ENCODE measurements at places on chromosomes 11 and 22. TPM values are rescaled to one million over a fixed set of nuclear protein-coding genes. Genes with fewer than 3 reads are reported as not detected.

C11orf87 gene
- total RNA-seq: 0.27 TPM

MYEOV gene
- total RNA-seq: not detected

LMNTD2 gene
- 2.3 TPM for total RNA-seq

OR5B21 gene
- total RNA-seq: not detected

DNA sequence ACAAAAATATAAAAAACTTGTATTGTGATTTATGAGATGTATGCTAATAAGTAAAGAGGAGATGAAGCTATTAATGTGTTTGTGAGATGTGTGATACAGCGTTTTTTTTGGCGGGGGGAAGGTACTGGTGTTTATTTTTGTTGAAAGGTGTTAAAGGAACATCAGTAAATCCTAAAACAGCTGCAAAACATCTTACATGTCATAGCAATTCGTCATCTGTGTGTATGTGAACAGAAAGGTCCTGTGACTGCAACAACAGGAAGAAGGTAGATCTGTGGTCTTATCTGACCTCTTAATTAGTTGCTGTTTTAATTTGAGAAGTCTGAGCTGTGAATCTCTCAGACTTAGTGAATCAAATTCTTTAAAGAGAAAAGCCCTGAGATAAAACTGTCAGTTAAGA lies 1041.1 kb downstream of the JRKL start:
- H3K27ac ChIP-seq: no peak overlapping the region
- no peaks in the 10 kb centered on the region for H3K36me3 ChIP-seq
- DNase-seq: no peak
- no peak overlapping the region for H3K4me3 ChIP-seq

- H3K27me3 ChIP-seq: peaks cover 6% of the 10 kb centered on the region
- no peak for DNase-seq
- H3K27ac ChIP-seq: no peak overlapping the region
- H3K36me3 ChIP-seq: no peaks in the 10 kb centered on the region
- no peaks in the 10 kb centered on the region for H3K4me1 ChIP-seq
Observed at GRCh38 chr11:131696690-131697089, 326.3 kb downstream of the NTM start.

GRCh38 chr11:59151761-59152160 lies 9.1 kb downstream of the FAM111A start:
- no peaks in the 10 kb centered on the region for H3K36me3 ChIP-seq
- H3K4me3 ChIP-seq: no peak overlapping the region
- H3K4me1 ChIP-seq: no peaks in the 10 kb centered on the region
- no peaks in the 10 kb centered on the region for H3K27me3 ChIP-seq

DNA sequence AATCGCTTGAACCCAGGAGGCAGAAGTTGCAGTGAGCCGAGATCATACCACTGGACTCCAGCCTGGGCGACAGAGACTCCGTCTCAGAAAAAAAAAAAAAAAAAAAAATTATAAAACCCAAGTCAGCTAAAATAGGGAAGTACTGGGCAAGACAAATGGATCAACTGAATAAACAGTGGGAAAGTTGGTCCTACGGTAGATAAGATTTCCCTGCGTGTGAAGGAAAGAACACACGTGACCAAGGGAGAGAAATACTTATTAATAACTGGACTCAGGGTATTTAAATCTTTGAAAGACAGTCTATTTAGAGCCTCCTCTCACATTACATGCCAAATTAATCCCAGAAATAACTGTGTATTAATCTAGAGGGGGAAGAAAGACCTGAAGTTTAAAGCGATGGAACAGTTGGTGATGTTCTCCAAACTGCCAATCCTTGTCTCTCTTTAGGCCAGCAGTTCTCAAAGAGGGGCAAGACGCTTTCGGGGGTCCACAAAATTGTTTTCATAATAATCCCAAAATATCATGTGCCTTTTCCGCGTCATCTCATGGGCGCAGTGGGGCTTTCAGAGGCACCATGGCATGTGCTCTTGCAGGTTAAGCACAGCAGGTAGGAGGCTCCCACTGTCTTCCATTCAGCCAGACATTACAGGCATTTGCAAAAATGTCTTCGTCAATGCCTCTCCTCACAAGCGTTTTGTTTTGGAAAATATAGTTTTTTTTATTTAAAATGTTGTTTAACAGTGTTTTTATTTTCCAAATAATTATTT lies 6.6 kb downstream of the RTL6 start:
- peaks cover 25% of the 10 kb centered on the region for H3K36me3 ChIP-seq
- peaks cover 4% of the 10 kb centered on the region for H3K4me1 ChIP-seq
- no peak overlapping the region for H3K27ac ChIP-seq
- no peak overlapping the region for H3K4me3 ChIP-seq

- H3K4me3 ChIP-seq: peak overlapping the region; percentile 84
- H3K27me3 ChIP-seq: peaks cover 6% of the 10 kb centered on the region
- peak; percentile 89 for DNase-seq
- H3K4me1 ChIP-seq: peaks cover 7% of the 10 kb centered on the region
Observed at GRCh38 chr22:19986410-19987341, 29.9 kb downstream of the ARVCF start.

Measured in glutamatergic neuron (in vitro differentiated cells).